ENCODE measurements at places on chromosomes 2 and 18.

GRCh38 chr2:45626387-45627221 is 15.5 kb upstream of the SRBD1 start:
- no peak for DNase-seq

- DNase-seq = no peak
Observed at GRCh38 chr2:112183327-112184025, 45.3 kb downstream of the FBLN7 start.

GRCh38 chr2:190641469-190641868 is 7.4 kb upstream of the NAB1 start:
- DNase-seq = no peak

GRCh38 chr2:222945887-222946286 is 85.1 kb downstream of the ACSL3 start:
- DNase-seq = no peak

DNA sequence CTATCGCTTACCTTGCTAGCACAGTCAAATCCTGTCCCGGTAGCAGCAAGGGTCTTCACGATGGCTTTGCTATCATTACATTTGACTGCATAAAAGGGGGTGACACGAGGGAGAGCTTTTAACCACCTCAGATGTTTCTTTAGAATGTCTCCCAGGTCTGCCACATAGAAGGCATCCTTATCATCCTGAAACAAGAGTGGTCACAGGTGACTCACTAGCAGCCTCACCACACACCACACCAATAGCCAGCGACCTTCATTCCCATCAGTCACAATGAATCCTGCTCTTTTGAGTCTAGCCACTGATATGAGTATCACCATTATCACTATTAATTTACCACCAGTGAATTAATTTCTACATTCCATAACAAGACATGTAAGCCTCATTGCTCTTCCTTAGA is 3.7 kb downstream of the ODC1 start:
- no peak for DNase-seq

GRCh38 chr2:6970976-6971480 is 53.8 kb downstream of the RNF144A start:
- DNase-seq = no peak

- DNase-seq = no peak
Observed at GRCh38 chr2:120741571-120742561, 6.2 kb downstream of the GLI2 start.

- DNase-seq = no peak
Observed at GRCh38 chr2:109451671-109452070, 162.1 kb downstream of the SEPTIN10 start.

DNA sequence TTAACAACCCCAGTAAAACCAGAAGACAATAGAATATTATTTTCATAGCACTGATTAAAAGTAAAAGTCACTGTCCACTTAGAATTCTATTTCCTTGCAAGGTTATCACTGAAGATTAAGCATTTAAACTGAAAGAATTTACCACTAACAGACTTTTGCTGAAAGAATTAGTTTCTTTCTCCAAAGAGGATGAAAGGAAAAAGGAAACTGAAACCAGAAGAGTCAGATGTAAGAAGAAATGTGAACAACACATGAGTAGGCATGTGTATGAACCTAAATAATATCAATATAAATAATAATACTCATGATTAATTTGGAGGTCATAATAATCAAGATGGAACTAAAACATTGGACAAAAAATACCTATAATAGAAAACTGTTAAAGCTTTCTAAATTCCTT is 82.4 kb upstream of the KLHL29 start:
- no peak for DNase-seq

DNA sequence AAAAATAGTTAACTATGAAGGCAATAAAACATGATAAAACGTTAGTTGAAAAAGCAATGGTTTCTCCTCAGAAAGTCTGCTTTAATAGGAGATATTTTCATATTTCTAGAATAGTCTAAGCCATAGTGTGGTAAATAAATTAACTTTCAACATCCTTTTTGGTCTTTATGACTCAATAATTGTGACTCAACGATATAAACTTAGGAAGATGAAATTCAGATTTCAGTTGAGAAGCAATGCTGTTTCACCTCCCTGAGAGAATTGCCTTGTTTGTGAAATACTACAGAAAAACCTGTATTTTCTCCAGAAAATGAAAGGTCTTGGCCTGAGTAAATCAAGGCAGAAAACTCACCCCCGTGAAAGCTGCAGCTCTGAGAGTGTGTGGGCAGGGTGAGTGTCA is 166.9 kb downstream of the ETAA1 start:
- peak; percentile 83 for DNase-seq

GRCh38 chr2:174153757-174154680 is 94.3 kb downstream of the OLA1 start:
- peak; percentile 83 for DNase-seq

DNA sequence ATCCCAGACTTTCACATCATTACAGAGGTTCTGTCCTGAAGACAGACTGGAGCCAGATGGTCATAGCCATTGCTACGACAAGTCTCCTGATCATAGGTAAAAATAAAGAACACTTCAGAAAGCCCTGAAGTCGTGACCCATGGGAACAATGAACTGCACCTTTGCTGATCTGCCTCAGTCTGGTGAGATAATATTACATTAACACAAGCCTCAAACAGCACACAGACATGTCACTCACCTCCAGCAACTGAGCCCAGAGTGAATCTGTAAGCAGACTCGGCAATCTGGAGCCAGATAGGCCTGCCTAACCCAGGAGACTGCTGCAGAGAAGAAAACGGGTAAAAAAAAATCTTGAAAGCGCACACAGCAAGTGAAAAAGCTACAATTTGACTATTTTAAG is 79.2 kb downstream of the SLC25A12 start:
- DNase-seq = no peak

DNA sequence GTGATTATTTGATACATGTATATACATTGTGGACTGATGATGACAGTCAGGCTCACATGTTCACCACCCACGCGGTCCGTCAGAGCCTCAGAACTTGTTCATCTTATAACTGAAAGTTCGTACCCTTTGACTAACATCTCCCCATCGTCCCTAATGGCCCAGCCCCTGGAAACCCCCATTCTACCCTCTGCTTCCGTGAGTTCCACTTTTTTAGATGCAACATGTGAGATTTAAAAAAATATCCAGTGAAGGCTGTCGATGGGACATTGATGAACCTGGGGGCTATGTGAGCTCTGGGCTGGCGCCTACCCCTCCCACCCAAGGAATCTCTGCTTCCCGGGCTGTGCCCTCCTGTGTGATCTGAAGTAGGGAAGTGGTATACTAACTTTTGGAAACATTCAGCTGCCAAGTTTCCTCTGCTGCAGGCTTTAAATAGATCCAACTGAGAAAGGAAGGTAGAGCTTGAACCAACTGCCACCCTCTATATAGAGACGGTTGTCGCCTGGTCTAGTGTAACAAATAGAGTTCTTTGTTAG is 163.8 kb downstream of the FAM210A start:
- DNase-seq = no peak

- no peak for DNase-seq
Observed at GRCh38 chr2:223114170-223114569, 62.2 kb downstream of the KCNE4 start.

DNA sequence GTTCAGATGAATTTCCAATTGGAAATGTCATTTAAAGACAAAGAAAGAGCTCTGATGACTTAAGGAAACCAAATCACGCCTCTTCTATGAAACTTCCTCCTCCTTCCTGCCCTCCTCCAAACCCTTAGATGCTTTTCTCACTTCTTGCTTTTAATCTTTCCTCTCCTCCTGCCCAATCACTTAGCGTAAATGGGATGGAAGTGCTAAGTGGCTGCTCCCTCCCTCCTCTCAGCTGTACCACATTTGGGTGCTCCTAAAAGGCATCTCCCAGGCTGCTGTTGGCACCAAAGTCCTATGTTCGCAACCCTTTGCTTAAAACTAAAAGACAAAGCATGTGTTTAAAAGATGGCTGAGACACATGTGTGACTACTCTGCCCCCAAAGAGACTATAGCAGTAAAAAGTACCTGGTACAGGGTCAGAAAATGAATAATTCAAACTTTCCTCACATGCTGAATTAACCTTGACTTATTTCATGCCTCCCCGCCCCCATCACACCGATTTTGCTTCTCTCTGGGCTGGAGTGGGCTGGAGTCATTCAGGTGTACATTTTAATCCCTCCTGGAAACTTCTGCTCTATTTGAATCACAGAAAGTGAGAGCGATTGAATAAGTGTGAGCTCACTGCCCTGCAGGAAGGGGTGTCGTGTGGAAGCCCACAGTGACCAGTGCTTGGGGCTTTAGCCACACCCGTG is 59.2 kb upstream of the KLF7 start:
- no peak for DNase-seq

DNA sequence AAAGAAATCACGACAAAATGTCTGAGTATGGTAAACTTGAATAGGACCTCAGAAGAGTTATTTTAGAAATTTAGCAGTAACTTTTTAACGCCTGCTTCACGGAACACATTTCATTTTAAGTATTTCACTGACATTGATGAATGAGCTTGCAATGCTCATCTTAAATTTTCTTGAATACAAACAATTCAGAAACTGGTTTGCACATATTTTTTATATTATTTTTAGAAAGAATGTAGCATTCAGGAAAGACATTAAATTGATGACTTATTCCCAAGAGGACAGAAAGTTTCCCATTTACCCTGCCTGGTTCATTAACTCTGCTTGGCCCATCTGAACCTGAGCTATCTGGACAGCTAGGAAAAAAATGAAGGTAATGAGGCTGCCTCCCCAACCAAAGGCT is 89.3 kb downstream of the MBD2 start:
- DNase-seq = no peak

DNA sequence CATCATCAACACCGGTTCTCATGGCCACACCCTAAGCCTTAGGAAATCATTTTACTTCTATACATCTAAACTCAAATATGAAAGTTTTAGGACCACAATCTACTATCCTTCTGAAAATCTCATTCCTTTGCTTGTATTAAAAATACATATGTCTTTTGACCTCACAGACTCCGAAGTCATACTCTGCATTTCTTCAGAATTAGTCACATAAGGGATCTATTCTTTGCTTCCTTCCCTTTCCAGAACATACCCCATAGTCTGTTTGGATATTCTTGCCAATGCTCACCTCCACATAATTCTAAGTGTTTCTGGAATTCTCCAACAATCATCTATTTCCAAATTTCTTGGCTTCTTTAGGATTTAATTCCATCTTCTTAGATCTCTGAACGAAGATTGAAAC is 14.2 kb upstream of the DSG1 start:
- no peak for DNase-seq

GRCh38 chr18:76410660-76411417 is 84.2 kb downstream of the ZNF516 start:
- DNase-seq = no peak

- no peak for DNase-seq
Observed at GRCh38 chr2:137842430-137842829, 121.8 kb upstream of the HNMT start.

GRCh38 chr2:53903011-53903410 is 43.2 kb upstream of the GPR75 start:
- DNase-seq = peak; percentile 8

- no peak for DNase-seq
Observed at GRCh38 chr2:199446996-199447576, 10.7 kb downstream of the SATB2 start.

- no peak for DNase-seq
Observed at GRCh38 chr18:910247-910646, 5.6 kb downstream of the ADCYAP1 start.

DNA sequence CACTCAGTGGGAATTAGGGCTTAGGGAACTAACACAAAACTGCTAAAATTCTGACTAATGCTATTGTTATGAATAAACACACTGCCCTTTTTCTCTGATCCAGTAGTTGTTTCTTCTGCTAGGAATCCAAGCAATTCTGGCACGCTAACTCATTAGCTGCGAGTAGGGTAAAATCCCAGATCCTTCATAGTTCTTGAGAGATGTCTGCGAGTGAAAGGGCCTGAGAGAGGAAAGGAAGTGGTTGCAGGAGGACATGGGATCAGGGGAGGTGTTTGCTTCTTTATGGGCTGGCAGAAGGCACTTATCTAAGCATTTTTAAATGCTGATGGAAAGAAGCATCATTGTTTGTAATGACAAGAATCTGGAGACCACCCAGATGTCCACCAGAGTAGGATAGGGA is 9.4 kb downstream of the MAP3K19 start:
- DNase-seq = no peak

DNA sequence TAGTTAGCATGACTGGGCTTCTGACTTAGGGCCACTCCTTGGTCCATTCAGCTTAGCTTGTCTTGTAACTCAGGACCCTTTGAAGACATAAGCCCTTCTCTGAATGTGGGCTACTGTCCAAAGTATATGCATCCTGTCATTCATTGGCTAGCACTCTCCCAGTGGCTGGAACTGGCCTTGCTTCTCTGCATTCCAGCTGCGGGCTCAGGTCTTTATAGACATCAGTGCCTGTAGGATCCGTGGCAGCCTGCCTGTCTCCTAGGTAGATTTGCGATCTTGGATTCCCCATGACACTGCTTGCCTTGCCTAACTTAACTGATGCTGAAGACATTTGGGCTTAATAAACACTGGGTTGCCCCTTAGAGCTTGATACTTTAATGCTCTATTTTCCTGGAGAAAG is 170.1 kb downstream of the DCC start:
- DNase-seq = no peak

DNA sequence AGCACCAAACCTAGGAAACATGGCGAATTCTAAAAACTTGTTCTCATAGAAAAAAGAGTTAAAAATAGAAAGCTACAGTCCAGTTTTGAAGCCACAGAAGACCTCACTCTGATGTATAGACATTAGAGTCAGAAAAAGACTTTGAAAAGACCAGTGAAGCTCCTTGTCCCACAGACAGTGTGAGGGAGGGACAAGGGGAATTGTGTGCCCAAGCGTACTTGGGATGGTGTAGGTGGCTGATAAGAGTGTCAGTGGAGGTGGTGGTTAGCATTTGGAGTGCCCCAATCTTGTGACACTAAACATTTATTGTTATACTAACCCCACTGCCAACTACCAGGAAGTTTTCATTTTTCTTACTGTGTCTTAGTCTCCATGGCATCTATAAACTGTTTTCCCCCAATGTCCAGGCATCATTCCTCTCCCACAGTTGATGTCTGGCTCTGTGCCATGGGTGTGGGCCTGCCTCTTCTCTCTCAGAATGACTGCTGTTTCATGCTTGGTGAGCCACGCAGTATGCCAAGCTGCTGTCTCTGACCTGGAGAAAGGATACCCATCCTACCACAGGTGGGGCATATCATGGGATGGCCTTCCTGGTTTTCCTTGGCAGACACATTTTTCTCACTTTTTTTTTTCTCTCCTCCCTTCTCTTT is 161.4 kb downstream of the RPIA start:
- DNase-seq = no peak

DNA sequence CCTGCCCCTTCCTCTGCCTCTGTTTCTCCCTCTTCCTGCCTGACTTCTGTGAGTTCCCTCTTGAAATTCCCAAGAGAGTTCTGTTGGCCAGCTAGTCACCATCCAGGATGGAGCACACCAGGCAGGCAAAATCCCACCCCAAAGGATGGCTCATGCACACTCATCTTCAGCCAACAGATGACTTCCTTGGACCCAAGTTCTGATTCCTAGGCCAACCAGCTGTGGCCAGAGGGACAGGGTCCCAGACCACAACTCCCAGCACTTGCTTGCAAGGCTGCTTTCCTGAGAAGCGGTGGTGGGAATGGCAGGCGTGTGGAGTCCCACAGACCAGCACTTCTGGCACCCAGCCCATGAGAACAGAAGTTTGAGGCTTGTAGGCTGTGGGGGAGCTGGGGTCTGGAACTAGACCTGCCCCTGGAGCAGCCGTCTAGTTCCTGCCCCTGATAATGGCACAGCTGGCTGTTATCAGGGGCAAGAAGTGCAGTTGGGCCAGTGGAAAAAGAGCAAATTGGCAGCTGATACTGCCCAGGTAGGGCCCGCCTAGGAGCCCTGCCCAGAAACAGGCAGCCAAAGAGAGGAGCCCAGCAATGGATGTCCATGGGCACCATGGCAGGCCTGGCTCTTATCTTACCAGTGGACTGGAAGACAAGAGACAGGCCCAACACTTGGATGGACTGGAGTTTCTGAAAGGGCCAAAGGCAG is 56.7 kb downstream of the CYP26B1 start:
- DNase-seq = no peak
